ENCODE measurements at places on chromosomes 6 and 20.
A peak's percentile ranks its signal among the peaks of the same experiment; 100 is the strongest.

- no peak for DNase-seq
Observed at GRCh38 chr20:56716806-56717205, 87.7 kb downstream of the TFAP2C start.

- DNase-seq, result no peak
Observed at GRCh38 chr6:34059136-34059731, 86.7 kb downstream of the GRM4 start.

GRCh38 chr6:50834929-50835410, 16.3 kb downstream of the TFAP2B start:
- DNase-seq, result no peak

GRCh38 chr6:44133003-44133931, 5.9 kb downstream of the TMEM63B start:
- DNase-seq, result no peak

GRCh38 chr6:62891065-62891647, 320.1 kb upstream of the FKBP1C start:
- DNase-seq, result no peak

- DNase-seq, result no peak
Observed at GRCh38 chr6:105430685-105431084, 27.8 kb upstream of the PREP start.

GRCh38 chr6:158816803-158817727, 2.1 kb downstream of the EZR start:
- no peak for DNase-seq

DNA sequence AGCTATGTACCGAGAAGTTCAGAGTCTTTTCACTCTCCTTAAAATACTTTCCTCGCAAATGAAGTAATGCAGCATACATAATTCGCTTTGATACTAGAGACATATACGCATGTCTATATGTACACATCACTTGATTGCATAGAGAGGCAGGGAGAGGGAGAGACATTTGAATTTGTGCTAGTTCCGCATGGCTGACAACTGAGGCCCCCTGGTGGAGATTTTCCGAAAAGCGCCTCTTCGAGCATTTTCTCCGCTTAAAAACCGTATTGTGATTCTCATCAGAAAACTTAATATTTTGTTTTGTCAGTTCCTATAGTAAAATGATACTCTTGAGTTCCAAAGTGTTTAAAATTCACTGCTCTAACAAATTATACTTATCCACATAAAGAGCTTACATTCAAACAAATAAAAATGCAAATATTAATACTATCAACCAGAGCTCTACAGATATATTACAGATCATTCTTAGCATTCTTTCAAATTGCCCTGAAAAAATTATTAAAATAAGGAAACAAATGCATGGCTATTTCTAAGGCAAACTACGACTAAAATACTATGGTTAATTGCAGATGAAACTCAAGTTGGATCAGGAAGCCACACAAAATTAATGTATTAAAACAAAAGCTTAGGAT, 637 bp downstream of the MYLK4 start:
- DNase-seq, result peak; percentile 33

DNA sequence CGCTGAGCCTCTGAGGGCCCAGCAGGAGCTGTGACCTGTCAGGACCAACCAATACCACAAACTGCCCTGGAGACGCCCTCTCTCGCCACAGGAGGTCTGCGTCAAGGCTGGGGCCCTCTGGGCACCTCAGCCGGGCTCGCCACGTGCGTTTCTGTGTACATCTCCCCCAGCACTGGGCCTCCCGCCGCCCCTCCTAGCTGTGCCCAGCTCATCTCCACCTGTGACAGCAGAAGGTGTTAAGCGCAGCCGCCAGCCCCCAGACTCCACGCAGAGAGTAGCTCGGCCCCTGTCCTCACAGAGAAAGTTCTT, 91.4 kb downstream of the TAF4 start:
- no peak for DNase-seq

DNA sequence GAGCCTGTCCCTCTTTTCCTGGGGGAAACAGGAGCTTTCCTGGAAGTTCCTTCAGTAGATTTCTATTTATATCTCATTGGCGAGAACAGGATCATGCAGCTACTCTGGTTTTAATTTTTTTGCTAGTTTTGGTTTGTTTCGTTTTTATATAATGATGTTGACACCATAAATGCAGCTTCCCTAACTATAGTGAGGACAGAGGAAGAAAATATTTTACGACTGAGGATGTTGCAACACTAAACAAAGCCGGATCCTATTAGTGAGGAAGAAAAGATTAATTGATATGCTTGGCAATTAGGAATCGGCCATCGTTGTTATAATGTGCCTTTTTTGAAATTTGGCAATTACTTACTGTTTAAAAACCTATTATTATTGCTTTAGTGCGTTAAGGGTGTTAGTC, 16.6 kb downstream of the KDM1B start:
- no peak for DNase-seq

GRCh38 chr6:56650191-56650590, 7.5 kb upstream of the DST start:
- no peak for DNase-seq

DNA sequence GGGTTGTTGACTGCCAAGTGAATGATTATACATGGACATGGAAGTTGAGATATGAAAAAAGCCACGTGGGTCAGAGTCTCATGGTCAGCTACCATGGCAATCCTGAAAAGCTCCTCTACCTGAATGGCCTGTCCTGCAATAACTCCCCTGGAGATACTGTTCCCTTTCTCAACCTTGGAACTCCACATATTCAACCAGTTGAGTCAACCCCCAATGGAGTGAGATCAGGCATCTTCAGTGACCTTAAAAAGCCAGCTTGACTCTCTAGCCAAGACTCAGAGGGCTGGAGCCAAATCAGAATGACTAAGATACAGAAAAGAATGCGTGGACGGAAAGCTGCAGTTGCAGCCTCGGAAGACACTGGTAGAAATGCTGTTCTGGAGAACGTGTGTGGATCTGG, 341.3 kb downstream of the FOXA2 start:
- no peak for DNase-seq

DNA sequence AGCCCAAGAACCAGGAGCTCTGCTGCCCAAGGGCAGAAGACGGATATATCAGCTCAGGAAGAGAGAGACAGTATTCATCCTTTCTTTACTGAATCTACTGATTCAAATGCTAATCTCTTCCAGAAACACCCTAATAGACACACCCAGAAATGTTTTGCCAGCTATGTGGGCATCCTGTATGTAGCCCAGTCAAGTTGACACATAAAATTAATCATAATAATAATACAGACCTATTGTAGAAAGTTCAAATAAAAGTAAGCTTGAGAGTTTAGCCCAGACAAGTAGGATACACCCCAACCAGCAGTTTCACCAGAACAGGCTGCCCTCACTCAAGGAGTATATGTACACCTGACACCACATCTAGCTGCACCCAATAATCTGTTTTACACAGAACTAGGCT, 73.9 kb upstream of the VGLL2 start:
- no peak for DNase-seq

- DNase-seq, result no peak
Observed at GRCh38 chr6:73898599-73898998, 202.6 kb downstream of the CD109 start.

- no peak for DNase-seq
Observed at GRCh38 chr6:142735204-142735603, 209.8 kb downstream of the HIVEP2 start.

GRCh38 chr20:52291109-52291508, 99.5 kb upstream of the ZFP64 start:
- DNase-seq, result no peak

GRCh38 chr20:38049800-38050199, 16.3 kb downstream of the RPRD1B start:
- DNase-seq, result no peak

DNA sequence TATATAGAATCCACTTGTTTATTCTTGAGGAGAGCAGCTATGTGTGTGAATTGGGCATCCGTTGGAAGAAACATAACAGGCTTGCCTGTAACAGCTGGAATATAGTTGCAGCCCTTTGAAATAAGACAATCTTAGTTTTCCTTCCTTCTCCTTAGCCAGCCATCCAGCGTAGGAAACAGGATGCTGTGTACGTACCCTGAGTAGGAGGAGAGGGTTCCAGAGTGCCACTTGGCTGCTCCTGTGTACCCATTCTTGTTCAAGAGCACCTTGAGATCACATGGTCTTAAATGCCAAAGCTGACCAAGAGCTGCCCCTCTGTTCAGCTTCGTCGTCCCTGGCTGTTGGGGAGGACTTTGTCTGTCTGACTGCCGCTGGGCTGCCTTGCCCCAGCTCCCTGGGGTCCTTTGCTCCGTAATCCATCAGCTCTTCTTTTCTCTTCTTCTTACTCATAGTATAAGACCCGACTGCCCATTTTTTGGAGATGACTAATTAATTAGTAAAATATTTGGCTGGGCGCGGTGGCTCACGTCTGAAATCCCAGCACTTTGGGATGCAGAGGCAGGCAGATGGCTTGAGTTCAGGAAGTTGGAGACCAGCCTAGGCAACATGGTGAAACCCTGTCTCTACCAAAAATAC, 49.0 kb downstream of the RREB1 start:
- DNase-seq, result no peak

DNA sequence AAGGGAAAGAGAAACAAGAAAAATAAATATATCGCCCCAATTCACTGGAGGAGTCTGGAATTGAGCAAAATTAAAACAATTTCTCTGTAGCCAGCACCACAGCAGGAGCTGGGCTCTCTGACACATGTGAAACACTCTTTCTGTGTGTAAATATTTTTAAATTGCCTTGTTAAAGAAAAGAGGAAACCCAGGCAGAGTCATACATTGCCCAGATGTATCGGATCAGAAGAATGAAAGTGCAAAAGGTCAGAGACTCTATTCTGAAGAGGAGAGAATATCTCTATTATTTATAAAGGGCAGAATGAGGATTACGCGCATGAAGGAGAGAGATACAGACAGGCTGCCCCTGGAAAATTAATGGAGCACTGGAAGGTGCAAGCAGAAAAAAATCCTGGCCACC, 127.0 kb upstream of the MAN1A1 start:
- no peak for DNase-seq

- no peak for DNase-seq
Observed at GRCh38 chr20:58868795-58869194, 16.3 kb downstream of the GNAS start.

DNA sequence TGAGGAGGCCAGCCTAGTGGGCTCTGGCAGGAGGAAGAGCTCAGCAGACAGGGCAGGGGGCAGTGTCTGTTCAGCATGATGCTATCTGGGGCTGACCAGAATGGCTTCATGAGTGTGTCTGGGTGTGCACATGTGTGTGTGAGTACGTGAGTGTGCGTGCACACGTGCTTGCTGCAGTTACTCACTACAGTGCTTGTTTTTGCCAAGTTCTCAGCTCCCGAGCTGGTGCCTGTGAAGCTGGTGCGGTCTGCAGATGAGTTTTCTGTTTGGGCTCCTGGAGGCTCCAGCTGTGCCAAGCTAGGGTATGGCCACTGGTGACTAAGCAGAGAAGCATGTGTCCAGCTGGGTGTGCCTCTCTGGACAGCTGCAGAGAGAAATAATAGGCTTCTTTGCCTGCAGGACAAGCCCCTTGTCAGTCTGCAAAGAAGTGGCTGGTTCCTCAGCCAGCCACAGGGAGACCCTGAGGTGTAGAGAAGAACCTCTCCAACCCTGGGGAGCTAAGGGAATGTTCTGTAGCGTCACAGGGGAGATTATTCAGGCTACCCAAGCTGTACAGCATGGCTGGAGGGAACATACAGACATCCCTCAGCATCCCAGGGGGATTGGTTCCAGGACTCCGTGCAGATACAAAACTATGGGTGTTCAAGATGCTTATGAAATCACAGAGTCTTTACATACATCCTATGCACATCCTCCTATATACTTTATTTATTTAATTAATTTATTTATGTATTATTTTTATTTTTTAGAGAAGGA, 40.2 kb upstream of the FAM50B start:
- DNase-seq, result no peak

GRCh38 chr20:21682521-21682954, 22.9 kb upstream of the PAX1 start:
- no peak for DNase-seq

DNA sequence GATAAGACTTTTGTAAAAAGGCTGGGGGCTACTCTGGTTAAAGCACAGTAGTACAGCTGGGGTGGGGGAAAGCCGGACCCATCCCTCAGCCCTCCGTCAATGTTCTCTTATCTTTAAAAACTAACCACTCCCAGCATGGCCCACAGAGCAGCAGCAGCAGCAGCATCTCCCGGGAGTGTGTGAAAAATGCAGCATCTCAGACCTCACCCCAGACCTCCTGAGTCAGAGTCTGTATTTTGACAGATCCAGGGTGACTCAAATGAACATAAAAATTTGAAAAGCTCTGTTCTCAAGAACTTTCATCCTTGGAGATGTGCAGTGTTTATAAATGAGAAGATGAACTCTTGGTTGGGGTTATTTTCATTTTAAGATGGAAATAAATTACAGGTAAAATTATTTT, 277.7 kb upstream of the ECI2 start:
- DNase-seq, result no peak

GRCh38 chr6:50995036-50995435, 176.4 kb downstream of the TFAP2B start:
- DNase-seq, result no peak

- no peak for DNase-seq
Observed at GRCh38 chr20:7463290-7463689, 477.0 kb downstream of the HAO1 start.

- no peak for DNase-seq
Observed at GRCh38 chr6:39266375-39266774, 37.1 kb upstream of the KCNK5 start.
